Activated CD4-positive, alpha-beta memory T cell treated with anti-CD3 and anti-CD28 coated beads for 36 hours (primary cell): ENCODE measurements at places on chromosomes 4 and X. TPM values are rescaled to one million over a fixed set of nuclear protein-coding genes. Genes with fewer than 3 reads are reported as not detected.
A peak's percentile ranks its signal among the peaks of the same experiment; 100 is the strongest.

Gene FRG1
- 69.4 TPM for total RNA-seq

Gene MAOA
- 14.8 TPM for total RNA-seq

DNA sequence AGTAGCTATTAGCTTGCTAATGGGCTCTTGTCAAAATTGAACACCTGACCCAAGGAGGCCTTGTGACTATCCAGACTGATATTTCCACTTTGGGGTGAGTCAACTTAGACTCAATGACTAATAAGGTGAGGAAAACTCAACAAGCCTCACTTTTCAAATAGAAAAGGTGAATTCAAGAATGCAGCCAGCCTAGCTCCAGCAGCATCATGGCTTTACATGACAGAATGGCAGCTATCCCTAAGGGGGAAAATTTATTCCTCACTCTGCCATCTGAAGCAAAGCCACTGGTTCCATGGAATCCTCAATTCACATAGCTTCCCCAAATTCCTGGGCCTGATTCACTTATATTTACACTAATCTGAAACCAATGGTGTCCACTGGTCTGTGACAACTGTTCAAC is 29.1 kb upstream of the RAB9B start:
- DNase-seq: no peak

GRCh38 chrX:72306851-72307645 is 1.3 kb upstream of the CITED1 start:
- peak; percentile 20 for DNase-seq

- DNase-seq: no peak
These were observed 644.1 kb upstream of the AGA start for GRCh38 chr4:178086320-178086719.
